Heart left ventricle (tissue), 16 donors: ENCODE measurements at places on chromosomes 6 and 20. TPM values are rescaled to one million over a fixed set of nuclear protein-coding genes. Genes with fewer than 3 reads are reported as not detected.

The ZNF334 gene
- total RNA-seq, result 2.4 TPM

The BTN2A1 gene
- 20.3 TPM for total RNA-seq

The HELZ2 gene
- 25.4 TPM for total RNA-seq

The C6orf15 gene
- total RNA-seq, result not detected

The BEND3 gene
- total RNA-seq, result 1.1 TPM

The DEFB127 gene
- not detected for total RNA-seq

The SLC25A27 gene
- total RNA-seq, result 11.2 TPM

The BHLHE23 gene
- total RNA-seq, result not detected

The NOX3 gene
- not detected for total RNA-seq
